Karpas-422 (cell line): ENCODE measurements at places on chromosomes 4 and X. TPM values are rescaled to one million over a fixed set of nuclear protein-coding genes. Genes with fewer than 3 reads are reported as not detected.

DNA sequence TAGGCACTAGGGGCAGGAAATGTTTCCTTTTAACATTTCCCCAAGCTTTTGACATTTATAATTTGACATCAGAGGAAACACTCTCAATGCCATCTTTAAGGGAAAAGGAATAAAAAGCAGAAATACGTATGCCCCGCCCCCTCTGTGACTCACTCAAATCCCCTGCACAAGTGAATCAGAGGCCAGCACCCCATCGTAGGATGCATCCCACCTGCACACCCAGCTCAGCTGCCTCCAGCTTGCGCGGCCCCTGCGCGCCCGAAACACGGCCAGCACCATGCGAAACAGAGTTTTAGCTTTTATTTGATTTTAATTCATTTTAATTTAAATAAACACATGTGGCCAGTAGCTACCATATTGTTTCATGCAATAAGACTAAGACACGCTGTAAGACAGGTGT, 29.5 kb downstream of the ABLIM2 start:
- no peak for DNase-seq

Gene CRMP1
- total RNA-seq: 0.40 and 0.48 TPM in 2 replicates

Gene TENM3
- total RNA-seq: not detected in 2 replicates

Gene RHOXF2B
- total RNA-seq: not detected in 2 replicates

DNA sequence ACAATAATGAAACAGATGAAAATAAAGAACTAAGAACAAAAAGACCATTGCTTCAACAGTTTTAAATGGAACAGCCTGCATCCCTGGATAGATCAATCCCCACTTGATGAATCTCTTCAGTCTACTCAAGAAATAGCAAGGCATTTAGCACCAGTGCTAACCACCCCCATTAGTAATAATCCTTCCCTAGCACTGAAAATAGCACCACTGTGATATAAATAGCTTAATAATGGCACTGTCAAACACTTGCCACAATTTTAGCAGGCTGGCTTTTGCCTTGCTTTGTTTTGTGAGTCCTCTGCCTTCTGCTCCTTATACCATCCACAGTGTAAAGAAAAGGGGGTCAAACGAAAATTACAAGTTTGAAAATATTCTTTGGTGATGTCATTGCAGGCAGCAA, 17.4 kb downstream of the DCX start:
- DNase-seq: no peak

Gene GPR173
- total RNA-seq: 0.36 and 0.71 TPM in 2 replicates

Gene FHL1
- not detected in 2 replicates for total RNA-seq

- no peak for DNase-seq
Measured at GRCh38 chr4:80431203-80431965, 95.9 kb downstream of the CFAP299 start.

DNA sequence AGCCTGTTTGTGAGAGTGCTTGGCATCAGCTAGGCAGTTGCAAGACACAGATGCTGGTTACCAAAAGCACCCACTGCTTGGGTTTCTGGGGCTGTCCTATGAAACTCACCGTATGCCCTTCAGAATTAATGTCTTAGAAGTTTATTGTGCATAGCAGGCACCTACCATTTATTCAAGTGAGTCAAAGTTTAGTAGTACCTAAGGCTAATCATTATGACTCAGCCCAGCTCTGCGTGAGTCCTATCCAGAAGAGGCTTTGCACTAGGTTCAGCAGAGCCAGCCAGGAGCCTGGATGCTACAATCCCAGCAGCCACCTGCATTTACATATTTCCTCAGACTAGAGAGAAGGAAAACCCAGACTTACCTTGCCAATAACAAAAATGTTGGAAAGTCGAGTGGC, 4.2 kb downstream of the RPS4X start:
- DNase-seq: no peak

Gene PAGE5
- not detected in 2 replicates for total RNA-seq

Gene GNRHR
- total RNA-seq: not detected in 2 replicates

DNA sequence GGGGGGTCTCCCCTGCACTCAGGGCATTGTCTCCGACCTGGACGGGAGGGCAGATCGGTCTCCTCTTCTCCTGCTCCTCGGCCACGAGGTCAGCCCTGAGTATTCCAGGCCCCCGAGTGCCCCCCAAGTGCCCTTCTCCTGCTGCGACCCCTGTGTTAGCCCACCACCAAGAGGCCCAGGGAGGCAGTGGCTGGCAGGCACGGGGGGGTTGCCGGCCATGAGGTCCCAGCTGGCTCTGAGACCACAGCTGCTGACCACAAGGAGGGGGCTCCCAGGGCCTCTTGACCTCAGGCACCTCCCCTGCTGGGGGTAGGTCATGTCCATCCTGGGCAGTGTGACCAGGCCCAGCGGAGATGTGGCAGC, 186.1 kb upstream of the PSAPL1 start:
- DNase-seq: no peak

Gene PDGFC
- not detected in 2 replicates for total RNA-seq

GRCh38 chr4:82825425-82825824, 26.8 kb upstream of the SCD5 start:
- DNase-seq: no peak

Gene IGSF1
- total RNA-seq: not detected in 2 replicates

Gene DCLK2
- total RNA-seq: not detected in 2 replicates

- no peak for DNase-seq
Measured at GRCh38 chr4:2246384-2247127, 4.6 kb upstream of the HAUS3 start.

- DNase-seq: no peak
Measured at GRCh38 chrX:153476666-153477363, 6.4 kb upstream of the HAUS7 start.

DNA sequence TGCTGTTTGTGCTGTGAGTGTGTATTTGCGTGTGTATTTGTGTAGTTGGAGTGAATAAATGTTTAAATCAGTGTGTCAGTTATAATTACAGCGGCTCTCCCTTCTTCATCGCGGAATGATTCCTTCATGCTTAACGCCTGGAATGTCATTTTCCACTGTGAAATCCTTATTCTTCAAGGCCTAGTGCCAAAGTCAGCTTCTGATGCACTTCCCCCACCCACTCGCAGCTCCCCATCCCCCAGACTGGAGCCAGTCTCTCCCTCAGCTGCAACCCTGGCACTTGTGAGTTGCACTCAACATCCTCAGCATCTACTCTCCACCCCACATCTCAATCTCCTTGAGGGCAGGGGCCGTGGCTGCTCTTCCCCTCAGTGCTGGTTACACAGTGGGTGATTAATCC, 583.0 kb downstream of the BCOR start:
- no peak for DNase-seq

Gene NUP62CL
- 18.3 and 21.2 TPM in 2 replicates for total RNA-seq

- no peak for DNase-seq
Measured at GRCh38 chrX:44570522-44570921, 27.9 kb upstream of the FUNDC1 start.

DNA sequence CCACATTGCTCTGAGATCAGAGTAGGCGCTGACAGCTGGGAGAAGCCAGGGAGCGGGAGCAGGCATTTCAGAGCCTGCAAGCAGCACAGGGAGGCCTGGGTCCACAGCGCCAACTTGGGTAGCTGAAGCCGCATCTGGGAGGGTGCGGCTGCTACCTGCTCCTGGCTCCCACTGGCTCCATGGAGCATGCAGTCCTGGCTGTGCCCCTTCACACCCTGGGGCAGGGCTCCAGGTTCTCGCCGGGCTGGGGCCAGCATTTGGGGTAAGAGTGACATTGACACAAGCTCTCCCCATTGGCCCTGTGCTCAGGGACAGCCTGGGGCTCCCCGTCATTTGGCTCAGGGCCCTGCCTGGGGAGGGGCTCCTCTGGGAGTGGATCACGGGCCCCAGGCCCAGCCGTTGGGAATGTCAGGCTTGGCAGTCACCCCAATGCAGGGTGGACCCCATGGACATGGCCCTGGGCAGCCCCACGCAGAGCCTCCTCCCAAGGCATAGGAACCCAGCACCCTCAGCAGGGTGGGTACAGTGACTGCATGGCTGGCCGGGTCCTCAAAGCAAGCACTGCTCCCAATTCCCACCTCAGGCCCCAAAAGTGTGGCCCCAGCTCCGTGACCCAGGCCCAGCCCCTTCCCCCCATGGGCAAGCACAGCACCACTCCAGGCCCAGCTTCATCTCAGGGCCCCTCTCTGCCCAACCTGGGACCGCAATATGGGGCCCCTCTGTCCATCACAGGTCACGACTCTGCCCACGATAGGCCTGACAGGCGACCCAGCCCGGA, 82.4 kb downstream of the PRDM5 start:
- DNase-seq: no peak

GRCh38 chr4:101972791-101973190, 182.3 kb downstream of the BANK1 start:
- no peak for DNase-seq

Gene TBC1D25
- total RNA-seq: 3.1 and 14.4 TPM in 2 replicates

DNA sequence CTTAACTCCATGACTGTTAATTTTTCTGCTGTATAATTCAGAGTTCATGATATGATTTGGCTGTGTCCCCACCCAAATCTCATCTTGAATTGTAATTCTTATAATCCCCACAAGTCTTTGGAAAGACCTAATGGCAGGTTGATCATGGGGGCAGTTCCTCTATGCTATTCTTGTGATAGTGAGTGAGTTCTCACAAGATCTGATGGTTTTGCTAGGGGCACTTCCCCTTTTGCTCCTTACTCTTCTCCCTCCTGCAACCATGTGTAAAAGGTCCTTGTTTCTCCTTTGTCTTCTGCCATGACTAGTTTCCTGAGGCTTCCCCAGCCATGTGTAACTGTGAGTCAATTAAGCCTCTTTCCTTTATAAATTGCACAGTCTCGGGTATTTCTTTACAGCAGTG, 1751.9 kb downstream of the ARAP2 start:
- no peak for DNase-seq

DNA sequence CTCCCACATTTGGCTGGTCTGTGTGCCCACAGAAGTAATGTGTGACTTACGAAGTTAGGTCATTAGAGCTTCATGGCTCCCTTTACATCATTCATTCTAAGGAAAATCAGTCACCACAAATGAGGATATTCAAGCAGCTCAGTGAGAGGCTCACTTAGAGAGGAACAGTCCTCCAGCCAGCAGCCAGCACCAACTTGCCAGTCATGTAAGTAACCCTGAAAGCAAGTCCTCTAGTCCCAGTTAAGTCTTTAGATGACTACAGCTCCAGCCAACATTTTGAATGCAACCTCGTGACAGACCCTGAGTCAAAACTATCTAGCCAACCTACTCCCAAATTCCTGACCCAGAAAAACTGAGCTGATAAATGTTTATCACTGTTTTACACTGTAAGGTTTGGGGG, 71.3 kb downstream of the LRBA start:
- no peak for DNase-seq

- DNase-seq: no peak
Measured at GRCh38 chr4:77201857-77202256, 44.9 kb downstream of the CCNG2 start.

- no peak for DNase-seq
Measured at GRCh38 chr4:173519111-173520101, 10.6 kb downstream of the HAND2 start.

Gene OPN1MW2
- not detected in 2 replicates for total RNA-seq

GRCh38 chr4:898869-899555, 33.1 kb downstream of the GAK start:
- DNase-seq: no peak

Gene MTMR8
- total RNA-seq: 4.6 and 6.3 TPM in 2 replicates

DNA sequence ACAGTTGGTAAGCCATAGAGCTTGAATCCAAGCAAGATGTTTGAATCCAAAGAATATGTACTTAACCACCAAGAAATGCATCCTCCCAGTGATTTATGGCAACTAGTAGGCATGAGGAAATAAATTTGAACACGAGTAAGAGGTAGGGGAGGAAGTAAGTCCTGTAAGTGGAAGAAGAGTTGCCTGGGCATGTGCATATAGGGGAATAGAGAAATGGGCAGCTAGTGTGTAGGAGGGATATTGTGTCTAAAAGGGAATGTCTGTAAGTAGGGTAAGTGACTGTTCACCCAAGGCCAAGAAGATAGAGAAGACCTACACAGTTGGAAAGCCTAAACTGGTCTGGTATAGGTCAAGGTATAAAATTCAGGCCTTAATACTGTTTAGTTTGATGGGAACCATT, 4.6 kb downstream of the SH3BGRL start:
- DNase-seq: no peak

GRCh38 chr4:78939667-78940008, 400 bp upstream of the PAQR3 start:
- no peak for DNase-seq

Gene FLNA
- total RNA-seq: 46.3 and 89.6 TPM in 2 replicates

DNA sequence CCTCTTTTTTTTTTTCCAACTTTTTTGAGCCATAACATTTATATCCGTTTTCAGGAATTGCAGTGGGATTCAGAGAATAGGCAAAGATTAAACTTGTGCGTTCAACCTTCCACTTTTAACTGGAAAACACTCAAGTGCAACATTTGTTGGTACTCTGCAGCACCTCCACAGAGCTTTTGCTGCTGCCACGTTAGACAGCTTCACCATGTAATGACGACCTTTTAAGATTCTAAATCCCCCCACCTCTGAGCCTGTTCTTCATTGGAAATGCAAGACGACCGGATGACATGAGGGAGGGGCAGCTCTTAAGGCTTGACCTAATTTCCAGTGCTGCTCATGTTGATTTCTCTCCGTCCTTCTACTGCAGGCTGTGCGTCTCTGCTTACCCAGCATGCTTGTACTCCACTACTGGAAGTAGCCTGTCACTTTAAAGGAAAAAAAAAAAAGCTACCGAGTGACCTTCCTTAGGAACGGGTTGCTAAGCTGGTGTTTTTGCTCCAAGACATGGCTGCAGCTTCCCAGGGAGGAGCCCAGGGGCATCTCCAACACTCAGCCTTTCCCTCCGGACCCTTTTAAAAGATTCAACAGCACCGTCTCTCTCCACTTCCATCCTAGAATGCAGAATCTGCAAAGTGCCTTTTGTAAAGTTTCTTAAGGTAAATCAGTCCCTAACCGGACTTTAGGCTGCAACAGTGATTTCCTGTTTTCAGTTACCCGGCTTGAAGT, at the start of gene CC2D2A:
TSS of gene CC2D2A (plus strand) at position 481 of the 726 bp plus-strand sequence. CDS start 6,051 bp downstream, outside the sequence.
- no peak for DNase-seq

- peak; percentile 79 for DNase-seq
Measured at GRCh38 chr4:47839259-47839658, 1.4 kb upstream of the CORIN start.

Gene ATP7A
- 4.0 and 6.3 TPM in 2 replicates for total RNA-seq

- DNase-seq: no peak
Measured at GRCh38 chrX:110944311-110944750, 148.7 kb upstream of the CHRDL1 start.

DNA sequence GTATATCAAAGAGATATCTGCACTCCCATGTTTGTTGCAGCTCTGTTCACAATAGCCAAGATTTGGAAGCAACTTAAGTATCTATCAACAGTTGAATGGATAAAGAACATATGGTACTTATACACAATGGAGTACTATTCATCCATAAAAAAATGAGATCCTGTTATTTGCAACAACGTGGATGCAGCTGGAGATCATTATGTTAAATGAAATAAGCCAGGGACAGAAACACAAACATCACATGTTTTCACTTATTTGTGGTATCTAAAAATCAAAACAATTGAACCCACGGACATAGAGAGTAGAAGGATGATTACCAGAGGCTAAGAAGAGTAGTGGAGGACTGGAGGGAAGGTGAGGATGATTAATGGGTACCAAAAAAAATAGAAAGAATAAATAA, 14.2 kb downstream of the IQCM start:
- DNase-seq: no peak

DNA sequence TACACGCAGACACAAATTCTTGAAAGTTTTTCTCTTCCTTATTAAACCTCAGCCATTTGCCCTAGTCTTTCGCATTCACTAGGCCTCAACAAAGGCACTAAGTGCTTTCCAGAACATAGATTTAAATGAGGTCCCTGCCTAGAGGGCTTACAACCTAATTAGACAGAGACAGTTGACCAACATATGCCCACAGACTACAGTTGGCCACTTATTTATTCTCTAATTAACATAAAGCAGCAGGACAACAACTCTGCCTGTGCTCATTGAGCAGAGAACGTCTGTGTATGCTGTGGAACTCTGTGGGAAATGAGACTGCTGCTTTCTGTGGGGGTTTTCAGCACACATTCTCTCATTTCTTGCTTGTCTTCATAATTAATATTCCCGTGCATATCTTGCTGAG, 303.0 kb upstream of the TACR3 start:
- DNase-seq: no peak
